Mononuclear cell (primary cell): ENCODE measurements at places on chromosomes 6 and 20. TPM values are rescaled to one million over a fixed set of nuclear protein-coding genes. Genes with fewer than 3 reads are reported as not detected.

The MLN gene
- total RNA-seq, result not detected

The SYCP2 gene
- 1.8 TPM for total RNA-seq

The SULF2 gene
- total RNA-seq, result 74.7 TPM

The BPI gene
- total RNA-seq, result 5.5 TPM

The MCHR2 gene
- not detected for total RNA-seq

The IRF4 gene
- 41.3 TPM for total RNA-seq

The SIRPA gene
- 23.6 TPM for total RNA-seq

The SMPDL3A gene
- 10.7 TPM for total RNA-seq

The TAF8 gene
- total RNA-seq, result 25.9 TPM

The ADAM33 gene
- under 0.01 TPM for total RNA-seq

The TGM2 gene
- total RNA-seq, result 0.73 TPM

The PHACTR1 gene
- 81.6 TPM for total RNA-seq

The HLA-B gene
- total RNA-seq, result 3,997 TPM

The POU5F1 gene
- not detected for total RNA-seq

The TMEM170B gene
- total RNA-seq, result 17.5 TPM

The KCNK15 gene
- under 0.01 TPM for total RNA-seq

The DCDC2 gene
- 0.10 TPM for total RNA-seq

The HDGFL1 gene
- not detected for total RNA-seq

The IL17F gene
- total RNA-seq, result not detected

The ZNF391 gene
- 0.84 TPM for total RNA-seq

The GTSF1L gene
- total RNA-seq, result not detected
